ENCODE measurements at places on chromosomes 6 and 20.

GRCh38 chr20:46914789-46915379, 20.2 kb downstream of the EYA2 start:
- no peak for DNase-seq

GRCh38 chr6:162852840-162853577, 125.2 kb downstream of the PACRG start:
- DNase-seq: no peak

GRCh38 chr20:12699374-12700228, 309.2 kb upstream of the SPTLC3 start:
- DNase-seq: no peak

- DNase-seq: no peak
Observed at GRCh38 chr6:119390247-119390793, 40.8 kb upstream of the MAN1A1 start.

GRCh38 chr6:102215425-102215824, 821.9 kb downstream of the GRIK2 start:
- DNase-seq: no peak

- DNase-seq: no peak
Observed at GRCh38 chr6:31972709-31973350, 892 bp upstream of the DXO start.

DNA sequence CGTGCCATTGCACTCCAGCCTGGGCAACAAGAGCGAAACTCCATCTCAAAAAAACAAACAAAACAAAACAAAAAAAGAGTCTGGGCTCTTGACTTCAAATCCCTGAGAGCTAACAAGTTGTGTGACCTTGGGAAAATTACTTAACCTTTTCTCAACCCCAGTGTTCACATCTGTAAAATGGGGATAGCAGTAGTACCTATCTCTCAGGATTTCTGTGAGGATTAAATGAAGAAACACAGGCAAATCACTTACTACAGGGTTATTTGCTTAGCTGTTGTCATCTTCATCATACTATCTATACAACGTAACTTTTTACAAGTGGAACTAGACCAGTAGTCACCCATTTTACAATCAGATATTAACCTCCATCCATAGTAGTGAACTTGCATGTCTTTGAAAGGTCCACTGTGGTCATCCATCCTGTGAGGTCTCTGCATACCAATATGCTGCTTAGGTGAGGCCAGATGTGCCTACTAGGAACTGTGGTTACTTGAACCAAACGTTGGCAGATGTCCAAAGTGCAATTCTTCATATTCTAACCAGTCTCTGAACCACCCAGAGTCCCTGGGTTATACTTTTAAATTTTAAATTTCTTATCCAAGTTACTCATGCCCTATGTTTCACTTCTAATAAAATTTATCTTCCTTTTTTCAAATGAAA, 128.9 kb upstream of the BEND3 start:
- DNase-seq: no peak

DNA sequence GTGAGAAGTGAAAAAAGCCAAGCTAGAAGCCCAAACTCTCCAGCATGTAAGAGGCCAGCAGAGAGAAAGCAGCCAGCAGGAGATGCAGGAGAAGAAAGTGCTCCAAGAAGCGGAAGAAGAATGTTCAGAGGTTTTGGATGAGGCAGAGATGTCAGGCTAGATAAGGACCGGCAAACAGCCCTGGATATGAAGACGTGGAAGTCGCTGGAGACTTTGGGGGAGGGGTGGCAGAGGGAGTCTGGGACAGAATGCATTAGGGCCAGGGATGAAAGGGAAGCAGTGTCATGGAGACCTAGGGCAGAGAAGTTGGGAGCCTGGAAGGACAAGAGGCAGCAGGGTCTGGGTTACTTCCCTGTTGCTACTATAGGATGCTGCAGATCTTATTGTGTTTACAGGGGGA, 5.3 kb upstream of the SCUBE3 start:
- DNase-seq: no peak

DNA sequence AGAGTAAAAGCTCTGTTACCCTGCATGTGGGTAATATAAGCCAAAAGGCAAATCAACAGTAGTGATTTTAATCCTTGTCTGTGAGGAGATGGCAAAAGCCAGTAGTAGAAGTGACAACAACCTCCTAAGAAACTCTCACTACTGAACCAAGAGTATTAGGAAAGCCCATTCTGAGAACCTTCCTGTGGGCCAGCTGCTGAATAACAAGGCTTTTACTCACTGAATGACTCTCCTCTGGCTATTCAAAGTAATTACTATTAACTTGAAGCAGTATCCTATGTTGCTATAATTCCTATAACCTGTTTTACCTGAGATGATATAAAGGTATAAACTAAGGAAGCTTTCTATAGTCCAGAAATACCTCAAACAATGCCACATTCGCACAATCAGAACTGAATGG, 55.1 kb downstream of the CHD6 start:
- no peak for DNase-seq

DNA sequence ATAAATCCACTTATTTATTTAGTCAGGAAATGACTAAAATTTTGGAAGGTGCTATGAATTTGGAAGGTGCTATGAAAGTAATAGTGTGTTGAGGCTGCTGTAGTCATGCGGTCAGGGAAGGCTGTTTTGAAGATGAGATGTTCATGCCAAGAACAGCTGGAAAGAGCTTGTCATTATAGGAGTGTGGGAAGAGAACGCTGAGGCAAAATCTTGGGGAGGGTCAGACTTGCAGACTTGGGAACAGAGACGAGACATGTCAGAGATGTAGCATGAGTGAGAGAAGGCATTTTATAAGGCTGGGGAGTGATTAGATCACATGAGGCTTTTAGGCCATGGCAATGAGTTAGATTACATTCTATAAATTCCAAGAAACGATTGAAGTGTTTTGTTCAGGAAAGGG, 124.0 kb upstream of the B3GAT2 start:
- DNase-seq: no peak

GRCh38 chr20:35956616-35957015, 2.3 kb upstream of the SCAND1 start:
- no peak for DNase-seq

DNA sequence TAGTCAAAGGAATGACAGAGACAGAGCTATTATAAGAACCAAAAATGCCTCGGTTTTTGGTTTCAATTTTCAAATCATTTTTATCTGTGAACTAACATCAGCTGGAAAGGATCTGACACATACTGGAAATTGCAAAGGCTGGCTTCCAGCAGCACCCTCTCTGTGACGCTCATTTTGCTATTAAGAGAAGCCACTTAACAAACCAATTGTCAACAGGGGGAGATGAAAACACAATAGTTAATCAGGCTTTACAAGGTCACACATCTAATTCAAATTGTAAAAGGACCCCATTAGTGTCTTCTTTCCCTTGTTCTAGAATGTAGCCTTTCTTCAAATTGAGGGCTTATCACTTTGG, 160.5 kb downstream of the TFAP2B start:
- DNase-seq: no peak

DNA sequence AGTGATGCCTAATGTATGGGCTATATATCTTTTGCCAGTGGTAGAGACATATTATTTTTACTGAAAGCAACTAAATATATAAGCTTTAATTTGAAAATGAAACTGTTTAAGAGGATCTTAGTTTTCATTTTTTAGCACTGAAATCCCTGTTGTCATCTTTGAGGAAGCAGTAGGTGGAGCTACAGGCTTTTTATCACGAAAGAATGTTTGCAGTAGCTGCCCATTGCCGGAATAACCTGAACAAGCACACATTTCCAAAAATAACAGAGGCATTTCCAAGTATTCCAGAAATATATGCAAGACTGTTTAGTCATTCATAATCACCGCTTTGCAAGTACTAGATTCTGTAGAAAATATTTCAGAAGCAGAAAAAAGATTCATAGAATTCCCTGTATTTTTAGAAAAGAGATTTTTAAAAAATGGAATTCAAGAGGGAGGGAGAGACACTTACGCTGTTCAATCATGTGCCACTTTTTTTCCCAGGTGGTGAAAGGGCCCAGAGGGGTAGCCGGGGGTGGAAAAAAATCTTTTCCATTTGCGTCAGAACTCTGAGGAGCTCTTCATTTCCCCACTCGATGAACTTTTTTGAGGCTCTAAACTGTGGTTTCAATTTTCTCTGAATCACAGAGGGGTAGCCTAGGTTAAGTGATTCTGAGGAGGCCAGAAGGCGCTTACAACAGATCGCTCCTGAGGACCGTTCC, 142.5 kb upstream of the FERMT1 start:
- no peak for DNase-seq

DNA sequence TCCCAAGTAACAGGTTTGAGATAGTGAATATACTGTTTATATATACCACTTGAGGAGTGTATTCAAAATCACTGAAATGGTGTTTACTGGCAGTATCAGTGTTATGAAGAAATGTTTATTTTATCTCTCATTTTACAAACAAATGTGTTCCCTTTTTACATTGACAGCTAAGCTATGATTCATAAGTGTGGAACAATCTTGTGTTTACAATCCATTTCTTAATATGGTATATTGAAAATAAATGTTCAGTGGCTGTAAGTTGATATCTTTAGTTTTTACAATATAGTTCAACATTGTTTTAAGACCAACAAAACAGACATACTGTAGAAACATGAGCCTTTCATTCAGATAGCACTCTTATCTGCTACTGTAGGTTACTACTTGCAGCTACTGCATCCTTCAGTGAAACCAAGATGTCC, 14.3 kb downstream of the PHF3 start:
- DNase-seq: no peak

DNA sequence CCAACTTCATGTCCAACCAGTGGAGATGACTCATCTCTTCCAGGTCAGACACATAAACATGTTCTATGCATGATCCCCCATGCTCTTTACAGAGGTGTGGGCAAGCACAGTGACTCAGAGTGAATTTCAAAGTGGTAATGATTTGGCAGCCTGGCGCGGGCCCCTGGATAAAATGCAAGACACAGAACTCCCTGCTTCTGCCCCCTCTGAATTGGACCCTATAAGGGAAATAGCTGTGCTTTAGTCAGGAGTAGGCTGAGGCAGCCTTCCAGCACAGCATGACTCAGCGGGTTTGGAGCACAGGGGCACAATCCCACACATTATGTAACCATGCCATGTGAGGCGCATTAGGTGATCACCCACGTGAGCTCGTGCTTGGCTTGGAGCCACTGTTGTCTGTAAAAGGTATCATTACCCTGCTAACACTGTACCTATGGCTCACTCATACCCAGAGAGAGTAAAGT, 127.4 kb downstream of the C6orf118 start:
- no peak for DNase-seq

DNA sequence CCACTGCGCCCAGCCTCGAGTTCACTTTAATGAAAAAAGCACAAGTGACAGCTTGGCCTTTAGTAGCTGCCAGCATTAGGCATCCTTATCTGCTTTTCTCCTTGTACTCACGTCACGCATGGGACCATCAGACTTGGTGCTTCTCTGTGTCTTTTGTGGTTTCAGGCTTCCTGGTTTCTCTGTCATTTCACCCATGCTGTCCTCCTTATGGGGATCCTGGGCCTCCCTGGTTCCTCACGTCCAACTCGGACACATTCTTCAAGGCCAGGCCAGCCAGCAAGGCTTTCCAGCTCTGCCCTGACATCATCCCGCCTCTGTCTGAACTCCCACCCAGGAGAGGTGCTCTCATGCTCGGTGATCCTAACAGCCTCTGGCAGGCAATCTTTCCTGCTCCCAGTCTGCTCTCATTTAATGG, 83.2 kb downstream of the TIAM2 start:
- no peak for DNase-seq

DNA sequence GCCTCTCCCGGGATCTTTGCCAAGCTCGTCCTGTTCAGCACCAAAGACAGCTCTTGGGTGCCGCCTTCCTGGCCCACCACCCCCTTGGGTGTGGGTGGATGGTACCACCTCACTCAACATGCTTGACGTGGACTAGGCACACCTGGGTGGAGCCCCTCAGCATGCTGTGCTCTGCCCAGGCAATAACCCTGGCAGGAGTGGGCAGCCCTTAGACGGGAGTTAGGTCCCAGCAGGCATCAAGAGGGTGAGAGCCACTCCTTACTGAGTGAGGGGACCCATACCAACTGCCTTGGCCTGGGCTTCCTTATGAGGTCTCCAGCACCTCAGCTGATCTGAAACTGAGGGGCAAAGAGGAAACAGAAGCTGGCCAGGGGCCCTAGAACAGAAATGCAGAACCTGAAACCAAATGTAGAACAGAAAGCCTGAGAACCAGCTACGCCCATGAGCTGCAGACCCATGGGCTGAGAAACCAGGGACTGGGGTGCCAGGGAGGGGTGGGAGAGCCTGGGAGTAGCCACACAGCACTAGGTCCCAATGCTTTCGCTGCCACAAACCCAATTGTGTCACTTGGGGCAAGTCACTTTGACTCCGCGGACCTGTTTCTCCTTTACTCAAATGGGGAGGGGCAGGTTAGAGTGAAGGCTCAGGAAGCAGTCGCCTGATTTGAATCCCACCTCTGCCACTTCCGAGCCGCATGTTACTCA, 2.0 kb downstream of the FGD2 start:
- no peak for DNase-seq

- no peak for DNase-seq
Observed at GRCh38 chr20:1735417-1736089, 78.0 kb upstream of the SIRPG start.

DNA sequence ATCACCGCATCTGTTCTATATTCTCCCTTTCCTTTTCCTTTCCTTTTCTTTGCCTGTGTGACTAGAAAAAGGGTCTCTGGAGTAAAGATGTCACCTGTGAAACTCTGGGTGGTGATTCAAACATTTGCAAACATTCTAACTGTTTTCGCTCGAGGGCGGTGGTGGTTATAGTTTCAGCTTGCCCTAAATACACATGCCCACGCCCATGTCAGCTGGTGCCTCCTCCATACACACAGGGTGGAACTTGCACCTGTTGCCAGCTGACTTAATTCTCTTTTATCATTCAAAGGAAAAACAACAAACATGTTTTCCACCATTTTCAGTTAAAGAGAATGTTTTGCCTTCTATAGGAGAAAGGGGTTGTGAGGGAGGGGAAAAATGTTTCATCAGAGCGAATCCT, 381.9 kb upstream of the ARID1B start:
- DNase-seq: no peak

DNA sequence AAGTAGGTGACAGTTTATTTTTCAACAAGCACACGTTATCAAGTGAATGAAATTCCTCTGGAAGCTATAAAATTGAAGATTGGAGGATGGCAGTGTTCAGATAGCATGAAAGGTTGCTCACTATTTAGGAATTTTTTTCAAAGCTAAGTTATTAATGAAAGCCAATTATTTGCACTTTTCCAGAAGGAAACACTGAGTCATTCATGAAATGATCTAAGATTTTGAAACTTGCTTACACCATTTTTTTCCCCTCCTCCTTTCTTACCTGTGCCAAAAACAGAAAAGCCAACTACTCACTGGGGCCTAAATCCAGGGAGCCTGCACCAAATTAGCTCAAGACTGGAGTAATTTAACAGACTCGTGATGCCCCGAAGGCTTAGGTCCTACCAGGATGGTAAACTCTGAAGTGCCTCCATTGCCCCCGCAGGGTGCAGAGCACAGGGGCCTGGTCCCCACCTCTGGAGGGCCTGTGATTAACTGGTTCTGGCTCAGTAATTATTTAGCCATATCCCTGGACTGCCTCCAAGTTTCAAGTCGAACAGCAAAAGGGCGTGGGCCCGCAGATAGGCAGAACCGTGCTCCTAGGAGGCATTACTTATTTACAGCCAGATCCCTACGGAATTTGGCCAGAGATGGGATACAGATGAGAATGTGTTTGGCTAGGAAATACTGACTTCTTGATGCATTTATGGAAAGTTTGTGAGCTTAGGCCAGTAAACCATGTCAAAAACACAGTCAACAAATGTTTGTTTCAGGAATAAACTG, 28.0 kb upstream of the ZNF217 start:
- no peak for DNase-seq
